ENCODE measurements at places on chromosomes 1 and 21.

- DNase-seq, result no peak
Observed at GRCh38 chr21:42289926-42290325, 25.3 kb downstream of the TFF3 start.

DNA sequence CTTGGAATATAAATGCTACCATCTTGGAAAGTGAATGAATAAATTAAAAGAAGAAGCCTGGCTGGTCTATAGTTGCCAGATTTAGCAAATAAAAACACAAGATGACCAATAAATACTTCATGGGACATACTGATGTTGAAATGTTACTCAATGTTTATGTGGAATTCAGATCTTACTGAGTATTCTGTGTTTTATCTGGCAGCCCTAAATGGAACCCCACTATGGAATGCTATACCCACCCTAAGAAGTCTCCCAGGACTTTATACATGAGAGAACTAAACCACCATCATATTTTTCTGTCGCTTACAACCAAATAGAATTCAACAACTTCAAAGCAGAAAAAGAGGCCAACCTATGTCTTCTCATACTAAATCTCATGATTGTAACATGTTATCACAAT, 177.6 kb upstream of the HMCN1 start:
- DNase-seq, result no peak

GRCh38 chr1:15507278-15507677, 16.7 kb downstream of the CASP9 start:
- DNase-seq, result no peak

GRCh38 chr1:116624040-116624439, 43.5 kb downstream of the IGSF3 start:
- no peak for DNase-seq

DNA sequence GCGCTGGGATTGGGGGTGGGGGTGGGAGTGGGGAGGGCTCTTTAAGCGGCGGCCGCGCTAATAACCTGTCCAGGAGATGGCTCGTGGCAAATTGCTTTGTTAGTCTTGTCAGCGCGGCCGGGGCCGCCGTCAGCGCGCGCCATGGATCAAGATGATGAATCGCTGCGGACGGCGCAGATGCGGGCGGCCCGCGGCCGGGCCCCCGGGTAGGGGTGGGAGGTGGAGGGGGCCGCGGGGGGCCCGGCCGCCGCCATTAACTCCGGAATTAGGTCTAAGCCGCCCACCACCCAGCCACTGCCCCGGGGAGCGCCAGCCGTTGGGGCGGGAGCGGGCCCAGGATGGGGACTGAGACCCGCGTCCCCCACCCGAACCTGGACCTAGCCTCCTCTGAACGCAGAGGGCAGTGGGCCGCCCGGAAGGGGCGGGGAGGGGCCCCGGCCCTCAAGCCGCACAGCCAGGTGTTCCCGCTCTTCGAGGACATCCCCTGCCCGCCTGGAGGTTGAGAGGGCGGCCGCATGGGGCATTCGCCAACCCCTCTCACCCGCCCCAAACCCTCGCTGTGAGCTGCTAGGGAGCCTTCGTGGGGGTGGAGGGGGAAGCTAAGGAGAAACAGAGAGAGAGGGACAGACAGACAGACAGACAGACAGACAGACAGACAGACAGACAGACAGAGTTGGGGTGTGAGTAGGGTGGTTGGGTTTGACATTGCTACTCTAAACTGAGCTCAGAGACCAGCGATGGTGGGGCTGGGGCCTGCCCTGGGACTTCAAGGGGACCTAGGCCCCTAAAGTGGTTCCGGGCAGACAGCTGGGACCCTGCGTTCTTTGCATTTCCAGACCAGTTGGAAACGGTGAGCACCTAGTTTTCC, 3.8 kb upstream of the DMBX1 start:
- no peak for DNase-seq

All from stimulated activated CD4-positive, alpha-beta T cell treated with anti-CD3 and anti-CD28 coated beads, Interleukin-4, amount 100 ng/mL, for 4 hours (primary cell).